ENCODE measurements at places on chromosomes 6 and 20.

GRCh38 chr6:128415387-128415786 lies 105.0 kb downstream of the PTPRK start:
- no peak for DNase-seq

DNA sequence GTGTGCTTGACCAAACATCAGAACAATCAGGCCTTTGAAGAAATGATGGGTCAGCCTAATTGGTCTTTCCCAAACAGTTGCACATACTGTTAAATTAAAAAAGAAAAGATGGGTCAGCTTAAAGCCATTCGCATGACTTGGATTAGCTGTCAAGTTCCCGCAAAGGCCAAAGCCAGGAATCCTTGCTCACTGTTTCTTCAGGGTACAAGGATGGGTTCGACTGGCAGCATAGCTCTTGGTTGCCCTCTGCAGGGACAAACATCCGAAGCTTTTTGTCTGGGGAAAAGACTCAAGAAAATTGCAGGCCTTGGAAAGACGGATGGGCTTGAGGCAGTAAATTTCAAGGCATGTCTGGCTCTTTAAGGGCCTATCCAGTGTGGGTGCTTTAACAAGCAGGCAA lies 168.0 kb downstream of the HDGFL1 start:
- no peak for DNase-seq

DNA sequence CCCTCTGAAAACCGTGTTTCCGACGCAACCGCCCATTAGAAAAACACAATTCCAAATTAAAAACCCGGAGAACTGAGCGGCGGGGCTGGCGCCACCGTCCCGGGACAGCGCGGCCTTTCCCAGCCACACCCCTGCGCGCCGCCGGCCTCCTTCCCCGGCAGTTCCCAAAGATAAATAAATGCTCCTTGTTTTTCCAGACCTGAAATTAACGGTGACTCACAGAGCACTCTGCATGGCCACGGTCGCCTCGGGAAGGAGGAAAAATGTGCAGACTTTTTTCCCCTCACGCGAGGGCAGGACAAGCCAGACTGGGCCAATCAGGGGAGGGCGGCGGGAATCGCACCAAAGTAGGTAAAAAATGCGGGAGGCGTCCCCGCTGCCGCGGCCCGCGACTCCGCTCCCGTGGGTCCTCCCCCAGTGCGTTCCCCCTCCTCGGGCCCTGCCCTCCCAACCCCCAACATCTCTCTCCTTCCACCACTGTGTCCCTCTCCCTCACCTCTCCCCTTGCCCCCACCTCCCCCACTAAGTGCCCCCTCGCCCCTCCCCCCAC lies 828 bp upstream of the DSTN start:
- DNase-seq: peak; percentile 68

GRCh38 chr6:84280030-84280429 lies 52.6 kb upstream of the CEP162 start:
- no peak for DNase-seq

DNA sequence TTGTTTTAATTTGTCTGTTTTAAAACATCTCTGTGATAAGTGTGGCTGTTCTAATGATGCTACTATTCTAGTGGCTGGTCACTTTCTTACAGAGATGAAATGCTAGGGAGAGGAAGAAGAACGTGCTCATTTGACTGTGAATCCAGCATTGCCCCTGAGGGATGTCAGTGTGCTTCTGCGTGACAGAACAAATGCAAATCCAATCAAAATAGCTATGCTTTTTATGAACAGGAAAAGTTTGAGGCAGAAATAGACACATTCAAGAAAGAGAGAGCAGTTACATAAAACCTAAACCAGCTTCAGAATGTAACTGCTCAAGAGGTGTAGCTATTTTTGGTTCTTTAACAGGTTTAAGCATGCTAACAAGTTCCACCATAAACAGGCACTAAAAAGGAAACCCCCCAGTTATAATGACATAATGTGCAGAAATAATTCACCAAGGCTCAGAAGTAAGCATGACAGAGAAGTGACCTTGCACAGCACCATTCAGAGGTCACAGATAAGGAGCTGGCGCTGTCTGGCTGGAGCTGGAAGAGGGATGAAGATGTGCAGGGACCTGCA lies 385.3 kb downstream of the EPM2A start:
- DNase-seq: no peak

DNA sequence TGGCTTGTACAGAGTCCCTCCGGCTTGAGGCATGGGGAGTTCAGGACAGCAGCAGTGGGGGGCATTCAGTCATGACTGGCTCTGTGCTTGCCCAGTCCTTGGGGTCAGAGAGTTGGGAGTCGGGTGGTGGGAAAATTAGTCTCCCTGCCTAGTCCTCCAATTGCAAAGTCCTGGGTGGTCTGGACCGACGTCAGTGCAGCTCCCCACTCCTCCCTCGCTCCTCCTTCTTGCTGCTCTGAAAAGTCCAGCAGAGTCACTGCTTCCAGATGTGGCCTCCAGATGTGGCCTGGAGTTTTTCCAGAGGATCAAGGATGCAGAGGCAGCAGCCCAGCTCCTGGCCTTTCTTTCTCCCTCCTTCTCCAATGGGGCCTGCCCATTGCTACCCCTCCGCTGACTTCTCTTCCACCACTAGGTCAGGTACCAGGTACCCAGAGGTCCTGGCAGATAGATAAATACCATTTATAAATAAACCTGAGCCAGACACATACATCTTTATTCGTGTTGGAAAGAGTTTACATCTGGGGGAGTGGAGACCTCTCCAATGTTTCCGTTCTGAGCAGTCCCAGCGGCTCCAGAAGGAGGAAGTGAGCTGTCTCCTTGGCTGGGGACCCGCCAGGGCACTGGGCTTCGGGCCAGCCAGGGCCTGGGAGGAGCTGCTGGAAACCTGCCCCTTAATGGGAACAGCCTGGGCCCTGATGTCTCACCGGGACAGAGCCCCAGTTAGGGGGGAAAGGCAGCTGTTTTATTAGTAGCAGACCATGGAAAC lies 49.0 kb upstream of the RNF24 start:
- DNase-seq: no peak

- no peak for DNase-seq
Observed at GRCh38 chr6:6803180-6803977, 214.9 kb downstream of the LY86 start.

- no peak for DNase-seq
Observed at GRCh38 chr6:56372406-56372995, 125.1 kb upstream of the COL21A1 start.

DNA sequence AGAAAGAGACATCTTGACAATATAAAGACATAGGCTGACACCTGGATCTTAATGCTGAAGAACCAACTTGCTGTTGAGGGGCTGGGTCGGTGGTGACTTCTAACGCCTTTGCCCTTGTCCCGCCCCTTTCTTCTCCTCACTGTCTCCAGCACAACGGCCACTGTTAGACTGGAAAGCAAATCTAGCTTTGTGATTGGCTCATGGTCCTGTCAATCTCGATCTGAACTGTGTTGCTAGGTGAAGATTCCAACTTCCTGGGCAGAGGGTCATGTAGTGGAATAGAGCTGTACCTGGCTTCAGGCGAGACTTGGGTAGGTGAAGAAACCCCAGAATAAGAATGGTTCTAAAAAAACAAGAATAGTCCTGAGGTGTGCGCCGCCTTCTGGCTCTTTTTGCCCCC lies at the start of gene PGK2:
TSS of gene PGK2 (minus strand) at position 110 of the 400 bp plus-strand sequence. CDS start at position 12, 98 bp downstream.
- no peak for DNase-seq

GRCh38 chr20:1302685-1303541 lies 26.0 kb downstream of the SDCBP2 start:
- DNase-seq: no peak

GRCh38 chr20:17683218-17684076 lies 1.4 kb upstream of the RRBP1 start:
- no peak for DNase-seq

GRCh38 chr6:144443157-144443556 lies 158.0 kb downstream of the UTRN start:
- DNase-seq: no peak

GRCh38 chr6:168956884-168957730 lies 296.5 kb downstream of the THBS2 start:
- peak; percentile 46 for DNase-seq

DNA sequence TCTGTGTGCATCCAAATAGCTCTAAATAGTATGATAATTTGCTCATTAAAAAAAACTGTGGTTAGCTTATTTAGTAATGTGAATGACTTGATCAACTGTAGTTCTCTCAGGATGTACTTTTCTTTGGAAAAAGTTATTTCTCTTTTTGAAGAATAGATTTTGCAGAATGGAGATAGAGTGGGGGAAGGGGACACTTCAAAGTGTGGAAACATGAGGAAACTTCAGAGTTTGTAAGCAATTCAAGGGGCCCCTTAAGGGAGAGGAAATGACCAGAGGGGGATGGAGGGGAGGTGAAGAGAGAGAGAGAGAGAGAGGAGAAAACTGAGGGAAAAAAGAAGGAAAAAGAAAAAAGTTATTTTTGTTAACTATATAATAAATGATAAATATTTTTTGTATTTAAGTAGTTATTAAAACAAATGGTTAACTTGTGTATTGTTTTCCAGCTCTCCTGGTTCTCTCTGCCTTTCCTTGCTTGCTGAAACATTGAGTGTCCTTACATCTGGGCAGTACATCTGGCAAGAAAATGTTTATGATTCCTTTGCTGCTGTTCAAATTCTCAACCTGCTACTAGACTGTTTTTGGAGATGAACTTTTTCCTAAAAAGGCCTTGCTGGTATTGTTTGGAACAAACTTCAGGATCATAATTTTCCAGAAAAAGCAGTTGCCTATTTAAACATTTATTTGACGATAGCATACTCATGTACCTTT lies 497.5 kb upstream of the CITED2 start:
- no peak for DNase-seq

GRCh38 chr6:32396028-32396427 lies 11.0 kb downstream of the BTNL2 start:
- DNase-seq: no peak

DNA sequence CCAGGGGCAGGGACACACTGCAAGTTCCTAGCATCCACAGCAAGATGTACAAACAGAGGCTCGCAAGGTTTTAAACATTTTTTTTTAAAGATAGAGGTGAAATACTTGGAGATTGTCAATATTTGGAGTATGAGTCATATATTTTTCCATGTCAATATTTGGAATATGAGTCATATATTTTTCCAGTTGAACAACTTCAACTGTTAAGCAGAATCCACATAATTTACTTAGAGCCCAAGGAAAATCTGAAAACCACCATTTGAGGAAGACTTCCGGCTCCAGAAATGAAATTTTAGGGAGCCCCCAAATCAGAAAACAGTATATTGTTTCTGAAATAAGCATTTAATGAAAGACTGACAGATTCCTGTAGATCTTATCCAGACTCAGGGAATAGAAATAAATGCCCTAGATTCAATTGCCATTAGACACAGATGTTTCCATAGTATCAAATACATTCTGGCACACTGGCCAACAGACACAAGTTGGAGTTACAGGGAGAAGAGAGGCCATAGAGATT lies 51.6 kb upstream of the FAM184A start:
- no peak for DNase-seq

DNA sequence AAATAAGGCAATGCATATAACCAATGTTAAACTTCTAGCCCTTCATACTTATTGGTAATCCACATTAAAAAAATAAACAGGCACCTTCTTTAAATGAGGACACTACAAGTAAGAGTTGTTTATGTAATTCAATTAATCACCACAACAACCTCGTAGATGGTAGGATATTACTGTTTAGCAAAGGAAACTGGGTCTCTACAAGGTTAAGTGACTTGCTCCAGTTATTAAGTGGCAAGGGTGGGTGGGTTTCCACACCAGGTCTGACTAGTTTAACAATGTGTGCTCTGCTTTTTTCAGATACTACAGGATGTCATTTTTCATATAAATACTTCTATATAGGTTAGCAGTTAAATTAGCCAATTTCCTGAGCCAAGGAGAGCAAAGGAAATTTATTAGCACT lies 129.1 kb downstream of the MAN1A1 start:
- DNase-seq: no peak

DNA sequence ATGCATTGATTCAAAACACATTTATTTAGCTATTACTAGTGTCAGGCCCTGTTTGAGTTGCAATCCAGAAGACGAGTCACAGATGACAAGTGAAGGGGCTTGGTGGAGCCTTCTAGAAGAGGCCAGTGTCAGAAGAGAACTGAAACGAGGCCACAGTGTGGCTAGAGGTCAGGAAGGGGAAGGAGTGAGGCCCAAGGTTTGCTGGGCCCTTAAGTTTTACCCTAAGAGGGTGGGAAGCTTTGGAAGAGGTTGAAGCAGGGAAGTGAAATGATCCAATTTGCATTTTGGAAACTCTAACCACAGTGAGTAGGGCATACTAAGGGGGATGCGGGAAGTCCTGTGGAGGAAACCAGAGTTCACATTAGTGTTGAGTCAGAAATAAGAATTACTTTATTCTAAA lies 25.0 kb downstream of the TTK start:
- no peak for DNase-seq

DNA sequence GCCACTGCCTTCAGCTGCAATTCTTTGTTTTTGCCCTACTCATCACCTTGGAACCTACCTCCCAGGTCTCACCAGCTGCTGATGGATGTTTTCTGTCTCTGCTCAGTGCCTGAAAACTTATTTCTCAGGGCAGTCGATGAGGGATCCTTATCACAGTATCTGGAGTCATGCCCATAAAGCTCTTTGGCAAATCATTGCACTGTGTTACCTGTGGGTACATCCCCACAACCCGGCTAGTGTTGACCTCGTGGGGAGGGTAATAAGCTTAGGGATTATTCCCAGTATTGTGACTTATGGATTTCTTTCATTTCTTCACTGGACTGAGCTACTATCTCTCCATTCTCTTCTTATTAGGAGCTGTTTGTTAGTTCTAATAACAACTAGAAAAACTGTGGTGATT lies 91.7 kb downstream of the ELOVL5 start:
- no peak for DNase-seq

- no peak for DNase-seq
Observed at GRCh38 chr6:55474382-55474781, 104.6 kb downstream of the HMGCLL1 start.

DNA sequence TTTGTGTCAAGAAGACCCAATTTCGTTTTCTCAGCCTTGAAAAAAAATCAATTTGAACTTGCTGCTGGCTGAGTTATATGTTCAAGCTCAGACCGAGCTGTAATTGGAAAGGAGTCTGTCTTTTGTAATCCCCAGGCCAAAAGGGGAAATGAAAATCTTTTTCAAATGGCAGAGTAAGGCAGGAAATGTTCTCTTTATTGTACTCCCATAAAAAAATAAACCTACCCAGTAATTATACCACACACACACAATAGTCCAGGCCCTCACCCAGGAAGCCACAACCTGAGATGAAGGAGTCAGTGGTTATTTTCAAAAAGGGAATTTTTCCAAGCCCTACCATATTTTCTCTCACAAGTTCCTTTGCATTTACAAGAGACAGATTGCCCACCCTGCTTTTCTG lies 45.3 kb downstream of the CLIC5 start:
- DNase-seq: no peak

DNA sequence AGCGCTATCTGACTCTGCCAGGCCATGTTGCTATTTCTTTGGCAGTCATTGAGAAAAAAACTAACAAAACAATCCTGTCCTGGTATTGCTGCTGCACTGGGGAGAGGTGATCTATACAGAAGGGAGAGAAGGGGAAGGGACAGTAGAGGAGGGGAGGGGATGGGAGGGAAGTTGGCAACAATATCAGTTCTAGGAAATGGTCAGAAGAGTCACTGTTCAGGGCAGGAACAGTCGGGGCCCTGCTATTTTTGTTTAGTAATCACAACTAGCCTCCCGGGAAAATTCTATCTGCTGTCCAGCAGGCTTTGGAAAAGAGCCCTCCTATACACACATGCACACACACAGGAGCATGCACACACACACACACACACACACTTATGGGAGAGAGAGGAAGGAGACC lies 142.3 kb upstream of the CARMIL1 start:
- no peak for DNase-seq

GRCh38 chr6:23983735-23984134 lies 142.3 kb upstream of the NRSN1 start:
- no peak for DNase-seq
